NCI-H345 (cell line): ENCODE measurements at places on chromosomes 11 and 22.

DNA sequence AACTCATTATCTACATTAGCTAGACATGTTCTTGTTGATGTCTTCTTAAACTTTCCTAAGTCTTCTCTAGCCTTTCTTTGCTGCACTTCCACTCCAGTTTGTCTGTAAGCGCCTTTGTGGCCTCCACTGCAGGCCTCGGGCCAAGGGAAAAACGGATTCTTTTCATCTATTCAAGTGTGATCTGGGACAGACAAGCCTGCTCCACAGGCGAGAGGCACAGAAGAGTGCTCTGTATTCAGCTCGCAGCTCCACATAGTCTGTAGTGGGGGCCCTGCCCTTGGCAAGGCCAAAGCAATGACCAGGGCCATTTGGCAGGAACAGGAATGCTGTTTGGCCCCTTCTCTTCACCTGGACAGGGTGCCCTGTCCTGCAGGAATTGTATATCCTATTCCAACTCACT, 84.1 kb upstream of the BARX2 start:
- no peak for DNase-seq

DNA sequence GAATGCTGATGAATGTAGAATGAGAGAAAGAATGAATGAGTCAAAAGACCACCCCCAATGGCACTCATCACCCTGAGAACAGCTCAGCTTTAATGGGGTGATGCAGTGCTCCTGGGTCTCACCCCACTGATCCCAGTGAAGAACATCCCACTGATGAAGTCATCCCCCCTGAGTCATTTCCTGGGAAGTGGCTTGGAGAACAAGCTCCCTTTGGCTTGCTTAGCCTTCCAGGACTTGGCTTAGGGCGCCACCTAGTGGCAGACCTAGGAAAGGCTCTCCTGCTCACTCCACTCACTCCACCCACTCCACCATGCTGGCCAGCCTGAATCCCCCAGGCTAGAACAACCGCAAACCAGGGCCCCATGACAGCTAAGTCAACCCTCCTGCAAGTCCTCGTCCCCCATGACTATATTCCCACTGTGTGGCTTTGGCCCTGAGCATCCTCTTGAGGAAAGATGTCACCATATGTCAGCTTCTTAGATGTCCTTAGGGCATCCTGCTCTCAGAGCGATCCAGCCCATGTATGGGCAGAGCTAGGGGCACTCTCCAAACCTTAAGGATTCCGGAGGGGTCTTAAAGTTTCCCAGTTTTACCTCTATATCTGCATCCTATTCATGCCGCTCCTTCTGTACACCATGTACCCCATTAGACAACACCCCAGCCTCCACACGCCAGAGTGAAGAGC, 17.8 kb upstream of the TMPRSS13 start:
- peak; percentile 86 for DNase-seq

GRCh38 chr11:134499990-134500389, 87.9 kb upstream of the B3GAT1 start:
- DNase-seq: no peak

DNA sequence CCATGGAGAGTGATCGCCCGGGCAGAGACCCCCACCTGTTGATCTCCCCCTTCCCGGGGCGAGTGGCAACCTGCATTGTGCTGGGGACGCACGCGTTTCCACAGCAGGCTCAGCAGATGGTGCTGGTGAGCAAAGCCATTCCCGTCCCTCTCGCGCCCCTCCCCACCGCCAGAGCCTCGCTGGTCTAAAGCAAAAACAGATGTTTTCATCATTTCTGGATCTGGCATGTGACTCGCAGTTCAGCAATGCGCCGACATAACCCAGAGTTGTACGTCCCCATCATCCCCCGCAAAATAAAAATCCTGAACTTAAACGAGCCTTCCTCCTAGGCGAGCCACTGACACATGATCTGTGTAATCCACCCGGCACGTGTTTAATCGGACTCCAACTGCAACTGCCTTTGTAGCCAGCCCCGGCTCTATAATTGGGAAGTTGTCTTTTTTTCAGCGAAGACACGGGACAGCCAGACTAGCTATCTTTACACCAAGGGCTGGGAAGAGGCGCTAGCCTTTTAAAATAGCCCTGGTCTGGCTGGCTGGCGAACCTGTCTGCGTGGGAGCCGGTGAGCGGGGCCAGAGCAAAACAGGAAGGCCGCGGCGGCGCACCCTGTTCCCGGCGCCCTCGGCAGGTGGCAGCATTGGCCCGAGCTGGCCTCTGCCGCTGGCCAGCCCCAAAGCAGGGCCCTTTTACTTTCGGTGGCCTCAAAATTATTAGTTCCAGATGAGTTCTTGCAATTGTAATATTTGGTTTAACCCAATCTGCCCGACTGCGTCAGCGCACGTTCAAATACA, 203.0 kb upstream of the SORL1-AS1 start:
- DNase-seq: peak; percentile 82

DNA sequence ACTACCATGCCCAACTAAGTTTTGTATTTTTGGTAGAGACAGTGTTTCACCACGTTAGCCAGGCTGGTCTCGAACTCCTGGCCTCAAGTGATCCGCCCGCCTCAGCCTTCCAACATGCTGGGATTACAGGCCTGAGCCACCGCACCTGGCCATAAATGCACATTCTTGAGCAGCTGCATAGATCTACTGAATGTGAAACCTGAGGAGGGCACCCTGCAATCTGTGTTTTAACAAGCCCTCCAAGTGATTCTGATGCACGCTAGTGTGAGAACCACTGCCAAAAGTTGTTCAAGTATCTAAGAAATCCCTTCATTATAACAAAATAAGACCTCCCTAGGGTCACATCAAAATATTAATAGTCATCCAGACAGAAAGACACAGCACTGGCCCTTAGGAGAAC, 89.3 kb downstream of the RDX start:
- no peak for DNase-seq

- DNase-seq: no peak
These were observed 182.1 kb upstream of the SORL1-AS1 start for GRCh38 chr11:121634889-121635288.

GRCh38 chr11:120511820-120512738, 531 bp downstream of the GRIK4 start:
- no peak for DNase-seq

DNA sequence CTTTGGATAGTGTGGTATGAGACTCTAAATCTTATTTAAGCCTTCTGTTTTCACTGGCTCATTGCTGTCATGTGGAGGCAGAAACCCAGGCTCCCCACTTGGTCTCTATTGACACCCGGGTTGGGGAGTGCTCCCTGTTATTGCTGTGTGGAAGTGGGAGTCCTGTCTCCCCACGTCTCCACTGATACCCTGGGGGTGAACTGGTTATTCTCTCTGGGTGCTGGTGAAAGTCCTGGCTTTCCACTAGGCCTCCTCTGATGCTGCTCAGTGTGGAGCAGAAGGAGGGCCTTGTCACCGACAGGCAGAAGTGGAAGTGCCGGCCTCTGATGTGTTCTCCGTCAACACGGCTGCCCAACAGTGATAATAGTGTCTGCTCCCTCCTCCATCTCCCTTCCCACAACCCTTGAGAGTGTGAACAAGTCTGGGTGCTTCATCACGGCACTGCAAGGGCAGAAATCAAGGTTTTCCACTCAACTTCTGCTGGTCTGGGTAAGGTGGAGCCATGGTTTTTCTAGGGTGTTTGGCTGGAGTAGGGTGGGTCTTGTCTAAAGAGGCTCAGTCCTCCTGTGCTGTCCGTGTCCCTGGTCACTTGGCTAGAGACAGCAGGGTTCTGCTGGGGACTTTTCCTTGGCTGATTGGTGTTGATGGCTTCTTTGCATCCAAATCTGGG, 240.7 kb upstream of the B3GAT1 start:
- DNase-seq: no peak

DNA sequence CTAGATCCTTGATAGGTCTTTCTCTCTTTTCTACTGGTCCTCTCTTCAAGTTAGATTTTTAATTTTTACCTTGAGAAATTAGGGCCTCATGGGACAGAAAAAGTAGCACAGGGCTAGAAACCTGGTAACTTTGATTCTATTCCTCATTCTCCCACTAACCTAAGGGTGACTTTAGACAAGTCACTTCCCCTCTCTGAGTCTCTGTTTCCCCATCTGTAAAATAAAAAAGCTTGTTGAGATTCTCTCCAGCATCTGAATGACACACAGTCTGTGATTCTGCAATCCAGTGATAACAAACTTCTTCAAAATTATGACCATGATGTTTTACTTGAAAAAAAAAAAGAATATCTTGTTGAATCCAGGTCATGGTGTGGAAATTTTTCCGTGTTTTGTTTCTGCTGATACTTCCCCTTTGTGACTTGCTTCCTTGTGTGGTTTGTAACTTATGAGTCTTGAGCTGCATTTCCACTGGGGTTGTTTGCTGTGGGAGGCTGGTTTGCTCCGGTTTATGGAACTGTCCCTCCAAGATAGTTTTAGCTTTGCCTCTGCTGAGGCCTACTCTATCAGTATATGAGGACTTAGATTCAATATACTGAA, 9.8 kb upstream of the MPEG1 start:
- no peak for DNase-seq

- no peak for DNase-seq
These were observed 4.2 kb downstream of the MYRF start for GRCh38 chr11:61756452-61757212.
